IPS DF 6.9 (cell line): ENCODE measurements at places on chromosomes 11 and 22.

DNA sequence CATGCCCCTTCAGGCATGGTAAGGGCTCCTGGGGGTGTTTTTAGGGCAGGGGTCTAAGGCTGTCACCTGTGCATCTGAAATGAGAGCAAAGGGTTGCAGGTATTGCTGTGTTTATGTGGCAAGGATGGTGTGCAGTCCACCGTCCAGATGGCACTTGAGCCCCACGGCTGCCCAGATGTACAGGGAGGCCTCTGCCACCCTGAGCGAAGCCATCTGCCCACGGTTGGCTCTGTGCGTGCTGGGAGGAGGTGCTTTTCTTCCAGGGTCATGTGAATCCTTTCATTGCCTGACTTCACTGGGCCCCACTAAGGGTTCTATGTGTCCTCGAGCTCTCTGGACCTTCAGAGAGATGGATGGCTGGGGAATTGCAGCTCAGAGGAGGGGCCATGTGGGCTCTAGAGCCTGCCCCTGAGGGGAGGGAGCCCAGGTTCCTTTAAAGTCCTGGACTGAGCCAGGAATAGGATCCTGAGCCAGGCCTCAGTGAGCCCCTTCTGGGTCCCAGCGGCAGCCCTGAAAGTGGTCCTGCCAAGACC lies 89.9 kb downstream of the CTTN start:
- H3K27ac ChIP-seq, result no peak overlapping the region
- H3K36me3 ChIP-seq, result peaks cover 17% of the 10 kb centered on the region
- H3K27me3 ChIP-seq, result no peaks in the 10 kb centered on the region
- no peak overlapping the region for H3K4me3 ChIP-seq
- no peaks in the 10 kb centered on the region for H3K4me1 ChIP-seq

- H3K27ac ChIP-seq, result no peak overlapping the region
- H3K27me3 ChIP-seq, result no peaks in the 10 kb centered on the region
- no peak for DNase-seq
- H3K4me1 ChIP-seq, result peaks cover 5% of the 10 kb centered on the region
- H3K4me3 ChIP-seq, result no peak overlapping the region
These were observed 4.0 kb downstream of the SLN start for GRCh38 chr11:107707807-107708206.

- no peaks in the 10 kb centered on the region for H3K27me3 ChIP-seq
- DNase-seq, result no peak
- H3K27ac ChIP-seq, result no peak overlapping the region
- H3K4me3 ChIP-seq, result no peak overlapping the region
These were observed 26.1 kb downstream of the B3GAT1 start for GRCh38 chr11:134385774-134386565.

DNA sequence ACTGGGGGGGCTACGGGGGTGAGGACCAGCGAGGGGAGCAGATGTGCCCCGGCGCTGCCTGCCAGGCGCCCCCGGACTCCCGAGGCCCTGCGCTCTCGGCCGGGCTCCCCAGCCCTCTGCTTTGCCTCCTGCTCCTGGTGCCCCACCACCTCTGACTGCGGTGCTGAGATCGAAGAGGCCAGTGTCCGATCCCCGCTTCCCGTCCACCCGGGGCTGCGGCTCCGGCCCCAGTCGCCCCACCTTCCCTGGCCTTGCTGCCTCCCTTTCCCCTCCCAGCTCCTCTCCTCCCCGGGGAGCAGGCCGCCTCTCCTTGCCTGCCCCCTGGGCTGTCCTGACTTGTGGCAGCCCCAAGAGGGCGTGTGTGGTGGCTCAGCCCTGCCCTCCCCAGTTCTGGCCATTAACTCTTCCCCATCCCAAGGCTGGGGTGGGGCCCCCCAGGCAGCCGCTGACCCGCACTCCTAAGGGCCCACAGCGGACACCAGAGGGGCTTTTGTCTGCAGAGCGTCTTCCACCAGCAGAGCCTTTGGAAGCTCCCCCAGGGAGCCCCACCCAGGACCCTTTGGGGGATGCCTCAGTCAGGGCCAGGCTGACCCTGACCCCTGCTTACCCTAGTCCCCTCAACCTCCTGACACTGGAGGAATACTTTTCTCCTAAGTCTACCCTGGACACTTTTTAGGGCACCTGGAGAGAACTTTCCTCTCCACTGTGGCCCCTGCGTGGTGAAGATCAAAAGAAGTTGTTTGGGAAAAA lies 16.6 kb downstream of the RTN4RL2 start:
- peaks cover 10% of the 10 kb centered on the region; the same call in 1 of the 2 replicates for H3K27me3 ChIP-seq
- DNase-seq, result no peak
- no peaks in the 10 kb centered on the region for H3K36me3 ChIP-seq

- no peak overlapping the region for H3K4me3 ChIP-seq
- H3K4me1 ChIP-seq, result 0 out of 2 replicates have a peak, but pooled peaks cover 1% of the 10 kb centered on the region
- H3K36me3 ChIP-seq, result no peaks in the 10 kb centered on the region
These were observed 238.4 kb upstream of the DDI1 start for GRCh38 chr11:103798026-103798425.

GRCh38 chr11:119100246-119100970 lies 1.2 kb downstream of the DPAGT1 start:
- DNase-seq, result no peak
- peaks cover 9% of the 10 kb centered on the region; the same call in 1 of the 2 replicates for H3K36me3 ChIP-seq
- no peaks in the 10 kb centered on the region for H3K27me3 ChIP-seq
- H3K4me1 ChIP-seq, result peaks cover 3% of the 10 kb centered on the region; the same call in 1 of the 2 replicates

- no peak for DNase-seq
- H3K27me3 ChIP-seq, result no peaks in the 10 kb centered on the region
- peaks cover 1% of the 10 kb centered on the region; the same call in 1 of the 2 replicates for H3K4me1 ChIP-seq
- H3K36me3 ChIP-seq, result no peaks in the 10 kb centered on the region
These were observed 50.5 kb upstream of the CARS1 start for GRCh38 chr11:3107608-3108182.

DNA sequence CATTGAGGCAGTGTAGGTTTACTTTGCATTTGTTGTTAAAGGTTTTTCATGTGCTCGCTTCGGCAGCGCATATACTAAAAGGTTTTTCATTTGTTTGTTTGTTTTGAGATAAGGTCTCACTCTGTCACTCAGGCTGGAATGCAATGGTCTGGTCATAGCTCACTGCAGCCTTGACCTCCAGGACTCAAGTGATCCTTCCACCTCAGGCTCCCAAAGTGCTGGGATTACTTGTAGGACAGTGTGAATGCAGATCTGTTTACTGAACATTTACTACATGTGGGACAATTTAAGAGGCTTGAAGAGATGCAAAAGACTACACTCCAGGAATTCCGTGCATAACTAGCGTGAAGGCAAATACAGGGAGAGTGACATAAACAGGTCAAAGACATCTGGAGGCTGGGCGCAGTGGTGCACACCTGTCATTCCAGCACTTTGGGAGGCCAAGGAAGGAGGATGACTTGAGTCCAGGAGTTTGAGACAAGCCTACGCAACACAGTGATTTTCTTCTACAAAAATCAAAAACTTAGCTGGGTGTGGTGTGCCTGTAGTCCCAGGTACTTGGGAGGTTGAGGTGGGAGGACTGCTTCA lies 34.1 kb downstream of the YPEL1 start:
- H3K36me3 ChIP-seq, result peaks cover 15% of the 10 kb centered on the region
- DNase-seq, result no peak
- H3K4me3 ChIP-seq, result no peak overlapping the region
- no peak overlapping the region for H3K27ac ChIP-seq
- no peaks in the 10 kb centered on the region for H3K4me1 ChIP-seq
- no peaks in the 10 kb centered on the region for H3K27me3 ChIP-seq

- peaks cover 2% of the 10 kb centered on the region; the same call in 1 of the 2 replicates for H3K4me1 ChIP-seq
- H3K36me3 ChIP-seq, result no peaks in the 10 kb centered on the region
- no peaks in the 10 kb centered on the region for H3K27me3 ChIP-seq
- no peak overlapping the region for H3K4me3 ChIP-seq
- DNase-seq, result no peak
These were observed 64.7 kb downstream of the MAML2 start for GRCh38 chr11:96278039-96278897.

DNA sequence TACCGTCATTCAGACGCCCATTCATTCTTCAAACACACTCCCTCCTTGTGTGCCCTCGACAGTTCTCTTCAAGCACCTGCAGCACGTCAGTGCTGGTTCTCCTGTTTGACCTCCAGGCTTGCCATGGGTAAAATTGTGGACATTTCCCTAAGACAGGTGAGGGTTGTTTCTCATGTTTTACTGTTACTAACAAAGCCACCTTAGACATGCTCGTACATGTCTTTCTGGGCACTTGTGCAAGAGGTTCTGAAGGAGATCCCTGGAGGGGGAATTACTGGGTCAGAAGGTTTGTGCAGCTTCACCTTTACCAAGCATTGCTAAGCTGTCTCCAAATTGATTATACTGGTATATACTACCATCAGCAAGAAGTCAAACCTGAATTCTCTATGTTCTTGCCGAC lies 189.7 kb upstream of the TMEM45B start:
- no peak overlapping the region for H3K4me3 ChIP-seq
- H3K4me1 ChIP-seq, result no peaks in the 10 kb centered on the region
- no peaks in the 10 kb centered on the region for H3K36me3 ChIP-seq
- no peak for DNase-seq
- no peaks in the 10 kb centered on the region for H3K27me3 ChIP-seq

GRCh38 chr11:17135916-17136683 lies 58.6 kb upstream of the RPS13 start:
- DNase-seq, result no peak
- H3K4me3 ChIP-seq, result no peak overlapping the region
- no peaks in the 10 kb centered on the region for H3K4me1 ChIP-seq
- H3K36me3 ChIP-seq, result peaks cover 4% of the 10 kb centered on the region; the same call in 1 of the 2 replicates

DNA sequence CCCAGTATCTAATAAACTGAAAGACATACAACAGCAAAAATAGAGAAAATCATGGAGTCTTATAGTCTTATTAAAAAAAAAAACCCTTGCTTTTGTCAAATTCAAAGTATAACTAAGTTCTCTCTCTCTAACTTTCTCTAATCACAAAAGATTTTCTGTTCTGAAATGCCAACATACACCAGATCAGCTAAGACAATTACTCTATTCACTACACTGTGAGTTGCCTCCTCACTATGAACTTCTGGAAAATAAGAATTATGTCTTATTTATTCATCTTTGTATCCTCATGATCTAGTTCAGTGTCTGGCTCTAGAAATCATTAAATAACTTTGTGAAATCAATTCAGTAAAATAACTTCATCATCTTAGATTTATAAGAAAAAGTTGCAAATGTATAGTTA lies 12.7 kb downstream of the FAM76B start:
- H3K36me3 ChIP-seq, result peaks cover 4% of the 10 kb centered on the region; the same call in 1 of the 2 replicates
- no peak overlapping the region for H3K27ac ChIP-seq
- H3K27me3 ChIP-seq, result no peaks in the 10 kb centered on the region
- no peak overlapping the region for H3K4me3 ChIP-seq
- no peak for DNase-seq

DNA sequence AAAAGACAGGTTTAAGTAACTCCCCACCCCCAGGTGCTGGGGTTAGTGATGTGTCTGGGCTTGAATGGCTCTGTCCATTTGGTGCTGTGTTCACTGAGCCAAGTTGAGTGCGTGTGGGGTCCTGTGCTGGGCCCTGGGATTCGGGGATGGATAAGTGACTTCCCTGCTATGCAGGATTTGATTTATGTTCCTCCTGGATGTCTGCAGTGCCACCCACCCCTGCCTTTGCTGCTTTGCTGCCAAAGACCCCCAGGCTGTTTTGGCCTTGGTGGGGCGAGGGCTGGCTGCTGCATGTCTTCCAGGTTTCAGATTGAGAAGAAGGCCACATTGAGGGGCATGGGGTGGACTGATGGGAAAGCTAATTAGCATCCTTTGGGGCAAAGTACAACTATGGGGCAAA lies 77.9 kb upstream of the PARVG start:
- DNase-seq, result no peak
- no peaks in the 10 kb centered on the region for H3K36me3 ChIP-seq
- H3K4me3 ChIP-seq, result no peak overlapping the region
- peaks cover 4% of the 10 kb centered on the region for H3K4me1 ChIP-seq
- no peak overlapping the region for H3K27ac ChIP-seq

- no peaks in the 10 kb centered on the region for H3K27me3 ChIP-seq
- H3K4me1 ChIP-seq, result no peaks in the 10 kb centered on the region
These were observed 44.0 kb downstream of the SPATA19 start for GRCh38 chr11:133801356-133801755.
